ENCODE measurements at places on chromosomes 2 and 18. TPM values are rescaled to one million over a fixed set of nuclear protein-coding genes. Genes with fewer than 3 reads are reported as not detected.

- no peaks in the 10 kb centered on the region for H3K4me1 ChIP-seq
- no peaks in the 10 kb centered on the region for H3K36me3 ChIP-seq
- no peak for DNase-seq
These were observed 295.3 kb upstream of the COL3A1 start for GRCh38 chr2:188678882-188679281.

DNA sequence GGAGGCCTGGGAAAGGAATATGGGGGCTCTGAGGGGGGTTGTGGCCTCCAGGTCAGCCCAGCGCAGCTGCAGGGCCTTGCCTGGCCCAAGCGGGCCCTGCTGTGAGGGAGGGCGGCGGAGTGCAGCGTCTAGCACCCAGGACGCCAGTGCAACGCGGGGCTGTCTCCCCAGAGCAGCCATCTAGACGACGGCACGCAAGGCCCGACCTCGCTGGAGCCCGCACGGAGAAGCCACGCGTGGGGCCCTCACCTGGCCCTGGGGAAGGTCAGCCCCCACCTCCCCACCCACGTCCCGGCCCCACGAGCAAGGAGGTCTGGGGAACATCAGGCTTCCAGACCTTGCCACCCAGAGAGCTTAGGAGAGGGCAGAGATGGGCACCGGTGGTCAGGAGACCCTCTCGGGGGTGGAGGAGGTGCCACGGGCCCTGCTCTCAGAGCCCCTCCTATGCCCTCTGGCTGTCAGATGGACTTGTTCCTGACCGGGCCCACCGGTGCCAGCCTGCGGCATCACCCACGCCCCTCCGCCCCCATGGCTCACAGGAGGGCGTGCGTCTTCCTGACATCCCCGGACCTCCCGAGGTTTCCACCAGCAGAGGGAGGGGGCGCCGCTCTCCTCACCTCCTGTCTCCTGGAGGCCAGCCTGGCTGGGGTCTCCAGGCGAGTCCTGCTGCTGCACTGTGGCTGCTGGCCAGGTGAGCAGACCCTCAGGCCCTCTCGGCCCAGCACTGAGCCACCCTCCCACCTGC lies 17.0 kb downstream of the GPR35 start:
- H3K4me1 ChIP-seq: no peaks in the 10 kb centered on the region
- H3K27ac ChIP-seq: no peak overlapping the region
- H3K4me3 ChIP-seq: no peak overlapping the region
- H3K36me3 ChIP-seq: no peaks in the 10 kb centered on the region
- no peak for DNase-seq

GRCh38 chr18:45290364-45290763 lies 324.9 kb upstream of the SLC14A2 start:
- H3K27ac ChIP-seq: no peak overlapping the region
- H3K36me3 ChIP-seq: no peaks in the 10 kb centered on the region
- DNase-seq: no peak

GRCh38 chr2:145741181-145741580 lies 1221.3 kb upstream of the ZEB2 start:
- H3K36me3 ChIP-seq: no peaks in the 10 kb centered on the region
- H3K27ac ChIP-seq: no peak overlapping the region
- no peaks in the 10 kb centered on the region for H3K4me1 ChIP-seq

GRCh38 chr2:42123426-42123825 lies 45.7 kb upstream of the EML4 start:
- no peak for DNase-seq
- H3K36me3 ChIP-seq: no peaks in the 10 kb centered on the region
- peak overlapping the region; percentile 5 for H3K27ac ChIP-seq
- no peaks in the 10 kb centered on the region for H3K27me3 ChIP-seq
- peaks cover 24% of the 10 kb centered on the region for H3K4me1 ChIP-seq

The TCF23 gene
- not detected for total RNA-seq

DNA sequence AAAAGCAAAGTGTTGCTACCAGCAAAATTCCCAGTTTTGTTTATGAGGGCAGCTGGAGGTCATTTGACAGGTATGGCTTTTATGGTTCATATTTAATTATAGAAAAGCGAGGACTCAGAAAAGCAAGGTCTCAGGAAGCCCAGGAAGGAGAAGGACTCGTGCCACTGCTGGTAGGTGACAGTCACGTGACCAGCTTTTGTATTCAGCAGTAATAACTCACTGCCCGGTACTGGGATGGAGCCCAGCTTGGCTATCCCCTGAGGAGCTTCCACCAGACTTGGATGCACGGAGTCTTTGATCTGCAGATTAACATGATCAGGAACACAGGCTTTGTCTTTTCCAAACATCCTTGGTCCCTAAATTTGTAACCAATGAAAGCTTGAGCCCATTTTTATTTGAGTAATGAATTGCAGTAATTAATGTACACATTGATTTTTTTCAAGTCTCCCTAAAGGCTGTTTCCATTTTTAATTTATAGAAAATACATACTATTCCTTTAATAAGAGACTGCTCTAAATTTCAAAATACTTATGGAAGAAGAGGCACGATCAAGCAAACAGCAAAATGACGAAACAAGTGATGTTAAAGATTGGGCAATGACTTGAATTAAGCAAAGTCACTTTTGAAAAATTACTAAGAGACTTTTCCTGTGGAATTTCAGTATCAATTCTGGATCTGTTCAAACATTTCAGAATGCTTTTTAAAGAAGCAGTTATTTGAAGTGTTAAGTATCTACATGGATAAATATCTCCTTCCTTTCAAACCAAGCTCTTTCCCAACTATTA lies 251.7 kb upstream of the HNRNPA3 start:
- DNase-seq: no peak
- H3K27ac ChIP-seq: no peak overlapping the region
- no peaks in the 10 kb centered on the region for H3K4me1 ChIP-seq
- H3K27me3 ChIP-seq: peaks cover 14% of the 10 kb centered on the region

DNA sequence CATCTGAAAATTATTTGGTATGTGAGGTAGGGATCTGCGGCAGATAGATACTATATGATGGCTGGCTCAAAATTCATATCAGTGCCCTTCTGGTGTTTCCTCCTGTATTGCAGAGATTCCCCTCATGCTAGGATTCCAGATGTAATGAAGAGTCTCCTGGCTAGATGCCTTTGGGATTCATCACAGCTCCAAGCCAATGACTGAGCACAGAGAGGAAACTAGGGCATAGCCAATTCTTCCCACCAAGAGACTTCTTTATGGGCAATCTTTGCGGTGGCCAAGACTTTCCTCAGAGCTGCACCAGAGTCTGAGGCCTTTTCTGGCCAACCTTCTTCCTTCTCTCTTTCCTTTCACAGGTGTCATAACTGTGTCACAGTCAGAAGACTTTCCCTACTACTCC lies 25.5 kb upstream of the CIB4 start:
- H3K4me3 ChIP-seq: no peak overlapping the region
- H3K27ac ChIP-seq: no peak overlapping the region
- H3K27me3 ChIP-seq: no peaks in the 10 kb centered on the region
- no peak for DNase-seq
- H3K4me1 ChIP-seq: no peaks in the 10 kb centered on the region

DNA sequence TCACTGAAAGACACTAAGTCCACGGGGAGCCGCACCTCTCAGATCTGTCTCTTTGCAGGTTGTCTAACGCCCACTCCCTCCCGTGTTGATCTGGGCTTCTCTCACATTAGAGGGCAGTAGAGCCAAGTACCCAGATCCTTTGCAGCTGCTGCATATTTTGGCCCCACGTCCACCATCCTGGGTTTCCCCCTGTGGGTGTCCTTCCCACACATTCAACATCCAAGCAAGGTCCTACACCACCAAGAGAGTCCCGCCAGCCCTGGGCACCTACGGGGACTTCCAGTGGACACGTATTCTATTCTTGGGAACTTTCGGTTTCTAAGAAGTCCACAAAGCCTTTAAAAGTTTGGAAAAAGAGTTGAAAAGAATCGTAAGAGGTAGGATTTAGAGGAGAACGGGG lies 116.6 kb downstream of the ATL2 start:
- H3K27me3 ChIP-seq: no peaks in the 10 kb centered on the region
- no peaks in the 10 kb centered on the region for H3K4me1 ChIP-seq
- H3K27ac ChIP-seq: no peak overlapping the region
- H3K4me3 ChIP-seq: peak overlapping the region; percentile 12
- DNase-seq: no peak

DNA sequence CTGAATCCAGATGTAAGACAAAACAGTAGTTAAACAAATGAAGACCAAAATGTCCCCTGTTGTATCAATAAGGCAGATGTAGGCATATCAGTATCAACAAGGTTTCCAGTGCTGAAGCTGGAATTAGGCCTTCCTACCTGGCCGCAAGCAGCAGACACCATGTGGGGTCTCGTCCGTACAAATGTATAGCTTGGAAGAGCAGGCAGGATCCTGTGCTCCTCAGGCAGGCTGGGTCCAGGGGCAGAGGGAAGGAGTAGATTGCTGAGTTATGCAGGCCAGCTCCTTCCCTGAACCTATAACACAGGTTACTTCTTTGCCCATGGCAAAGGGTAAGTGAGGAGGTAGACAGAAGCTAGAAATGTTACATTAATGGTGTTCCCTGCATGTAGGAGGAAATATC lies 23.5 kb downstream of the NTSR2 start:
- H3K4me3 ChIP-seq: no peak overlapping the region
- no peaks in the 10 kb centered on the region for H3K36me3 ChIP-seq
- H3K4me1 ChIP-seq: no peaks in the 10 kb centered on the region
- H3K27me3 ChIP-seq: no peaks in the 10 kb centered on the region

DNA sequence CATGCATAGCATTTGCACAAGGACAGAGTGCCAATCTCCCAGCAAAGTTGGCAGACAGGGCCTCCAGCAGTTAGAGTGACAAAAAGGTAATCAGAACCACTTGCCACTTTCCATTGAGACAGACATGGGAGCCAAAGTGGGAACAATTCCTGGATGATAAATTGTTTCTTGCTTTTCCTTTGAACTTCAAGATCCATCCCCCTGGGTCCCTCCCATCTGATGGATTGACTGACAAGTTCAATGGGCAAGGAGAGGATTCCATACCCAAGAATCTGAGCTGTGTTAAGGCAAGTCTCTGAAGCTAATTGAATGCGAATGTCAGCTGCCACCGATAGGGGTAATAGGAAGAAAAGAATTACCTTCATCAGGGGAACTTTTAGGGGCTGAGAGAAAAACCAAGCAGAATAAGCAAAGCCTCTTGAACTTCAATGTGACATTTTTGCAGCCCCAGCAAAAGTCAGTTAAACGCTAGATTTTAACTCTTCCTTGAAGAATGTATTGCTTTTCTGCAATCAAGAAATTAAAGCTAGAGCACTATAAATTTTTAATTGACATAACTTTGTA lies 96.5 kb downstream of the LYPD1 start:
- no peak overlapping the region for H3K4me3 ChIP-seq
- no peak overlapping the region for H3K27ac ChIP-seq
- no peaks in the 10 kb centered on the region for H3K36me3 ChIP-seq
- no peak for DNase-seq
- H3K4me1 ChIP-seq: no peaks in the 10 kb centered on the region
- H3K27me3 ChIP-seq: no peaks in the 10 kb centered on the region

DNA sequence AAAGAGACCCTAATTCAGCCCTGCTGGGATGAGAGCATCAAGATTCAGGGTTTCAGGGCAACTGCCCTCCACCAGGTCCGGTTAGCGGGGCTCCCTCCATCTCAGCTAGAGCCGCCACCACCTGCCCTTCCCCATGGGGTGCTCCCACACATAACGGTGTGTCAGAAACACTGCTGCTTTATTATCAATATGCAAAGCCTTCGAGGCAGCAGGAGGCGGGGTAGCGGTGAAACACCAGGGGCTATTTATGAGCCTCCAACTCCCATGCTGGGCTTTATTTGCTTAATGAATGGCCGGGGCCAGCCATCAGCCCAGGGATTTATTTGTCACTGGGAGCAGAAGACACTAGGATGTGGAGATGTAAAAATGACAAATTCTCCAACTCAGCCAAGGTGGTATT lies 109.8 kb downstream of the GALNT14 start:
- H3K27ac ChIP-seq: no peak overlapping the region
- no peak overlapping the region for H3K4me3 ChIP-seq
- H3K27me3 ChIP-seq: no peaks in the 10 kb centered on the region
- H3K36me3 ChIP-seq: no peaks in the 10 kb centered on the region

DNA sequence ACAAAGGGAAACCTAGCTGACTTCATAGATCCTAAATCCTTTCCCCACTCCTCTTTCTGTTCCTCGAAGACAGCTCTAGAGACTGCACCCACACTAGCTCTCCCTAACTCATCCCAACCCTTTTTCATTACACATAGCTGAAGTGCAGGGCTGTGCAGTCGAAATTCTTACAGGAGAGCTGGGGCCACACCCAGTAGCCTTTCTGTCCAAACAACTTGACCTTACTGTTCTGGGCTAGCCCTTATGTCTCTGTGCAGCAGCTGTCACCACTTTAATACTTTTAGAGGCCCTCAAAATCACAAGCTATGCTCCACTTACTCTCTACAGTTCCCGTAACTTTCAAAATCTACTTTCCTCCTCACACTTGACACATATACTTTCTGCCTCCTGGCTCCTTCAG lies 666.1 kb upstream of the PKDCC start:
- no peaks in the 10 kb centered on the region for H3K4me1 ChIP-seq
- H3K27me3 ChIP-seq: no peaks in the 10 kb centered on the region
- H3K36me3 ChIP-seq: no peaks in the 10 kb centered on the region
- no peak overlapping the region for H3K4me3 ChIP-seq
- DNase-seq: no peak

The LOXL3 gene
- 4.3 TPM for total RNA-seq

- no peak for DNase-seq
- H3K4me3 ChIP-seq: no peak overlapping the region
- H3K27ac ChIP-seq: no peak overlapping the region
- no peaks in the 10 kb centered on the region for H3K4me1 ChIP-seq
- H3K27me3 ChIP-seq: no peaks in the 10 kb centered on the region
These were observed 590.3 kb upstream of the CNTNAP5 start for GRCh38 chr2:123434546-123435395.

DNA sequence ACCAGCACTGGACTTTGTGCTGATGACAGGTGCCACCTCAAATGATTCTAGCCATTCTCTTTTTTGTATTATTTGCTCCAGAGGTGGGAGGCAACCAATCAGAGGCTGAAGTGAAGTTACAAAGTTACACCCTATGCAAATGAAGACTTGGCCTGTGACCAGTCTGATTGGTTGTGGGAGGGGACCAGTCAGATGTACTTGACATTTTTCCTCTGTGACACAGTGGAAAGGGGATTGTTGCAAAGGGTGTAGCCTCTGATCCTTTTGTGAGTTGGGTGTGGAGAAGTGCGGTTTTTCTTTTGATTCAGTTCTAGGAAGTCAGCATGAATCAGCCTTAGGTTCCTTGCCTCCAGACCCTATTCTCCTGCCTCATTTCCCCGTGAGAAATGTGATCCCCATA lies 244.0 kb downstream of the ARL6IP6 start:
- H3K27ac ChIP-seq: no peak overlapping the region
- H3K4me3 ChIP-seq: no peak overlapping the region
- H3K4me1 ChIP-seq: no peaks in the 10 kb centered on the region
- no peaks in the 10 kb centered on the region for H3K27me3 ChIP-seq
- no peaks in the 10 kb centered on the region for H3K36me3 ChIP-seq
- DNase-seq: no peak

The HOXD13 gene
- total RNA-seq: not detected

GRCh38 chr2:225040856-225041206 lies 1.4 kb downstream of the DOCK10 start:
- no peaks in the 10 kb centered on the region for H3K27me3 ChIP-seq
- no peaks in the 10 kb centered on the region for H3K36me3 ChIP-seq
- H3K4me3 ChIP-seq: peak overlapping the region; percentile 80
- DNase-seq: no peak
- peak overlapping the region; percentile 59 for H3K27ac ChIP-seq

Data from esophagus squamous epithelium (tissue), 5 donors.